ENCODE measurements at places on chromosomes 4 and X. TPM values are rescaled to one million over a fixed set of nuclear protein-coding genes. Genes with fewer than 3 reads are reported as not detected.
A peak's percentile ranks its signal among the peaks of the same experiment; 100 is the strongest.

GRCh38 chr4:151808120-151808529, 47.3 kb upstream of the GATB start:
- DNase-seq = peak; percentile 35

- DNase-seq = no peak
Observed at GRCh38 chr4:169649545-169650226, 29.3 kb downstream of the CLCN3 start.

GRCh38 chrX:106331606-106332005, 163.5 kb downstream of the PWWP3B start:
- DNase-seq = no peak

DNA sequence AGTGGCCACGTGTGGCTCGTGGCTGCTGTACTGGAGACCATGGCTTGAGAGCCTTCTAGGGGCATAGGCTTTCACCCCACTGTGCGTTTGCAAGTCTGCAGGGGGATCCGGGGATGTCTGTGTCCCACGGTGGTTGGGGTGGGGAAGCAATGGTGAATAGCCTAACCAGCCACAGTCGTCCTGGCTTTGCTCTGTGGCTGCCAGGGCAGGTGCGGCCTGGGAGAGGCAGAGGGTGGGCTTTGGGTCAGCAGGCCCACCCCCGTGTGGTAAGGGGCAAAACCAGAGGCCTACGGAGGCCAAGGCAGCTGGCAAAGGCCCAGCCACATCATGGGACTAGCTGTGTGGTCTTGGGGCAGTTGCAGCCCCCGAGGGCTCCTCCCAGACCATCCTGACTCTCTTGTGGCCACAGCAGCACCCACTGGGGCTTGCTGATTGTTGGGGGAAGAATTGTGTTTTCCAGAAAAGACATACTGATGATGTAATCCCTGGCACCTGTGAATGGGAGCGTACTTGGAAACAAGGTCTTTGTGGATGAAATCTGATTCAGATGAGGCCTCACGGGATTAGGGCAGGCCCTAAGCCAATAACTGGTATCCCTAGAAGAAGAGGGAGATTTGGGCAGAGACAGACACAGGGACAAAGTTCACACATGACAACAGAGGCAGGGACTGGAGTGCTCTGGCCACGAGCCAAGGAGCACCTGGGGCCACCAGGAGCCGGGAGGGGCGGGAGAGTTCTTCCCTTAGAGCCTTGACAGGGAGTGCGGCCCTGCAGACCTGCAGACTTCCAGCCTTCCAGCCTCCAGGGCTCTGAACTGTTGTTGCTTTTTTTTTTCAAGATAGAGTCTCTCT, 2.9 kb downstream of the CPZ start:
- no peak for DNase-seq

GRCh38 chr4:20570981-20571715, 129.1 kb upstream of the PACRGL start:
- DNase-seq = no peak

DNA sequence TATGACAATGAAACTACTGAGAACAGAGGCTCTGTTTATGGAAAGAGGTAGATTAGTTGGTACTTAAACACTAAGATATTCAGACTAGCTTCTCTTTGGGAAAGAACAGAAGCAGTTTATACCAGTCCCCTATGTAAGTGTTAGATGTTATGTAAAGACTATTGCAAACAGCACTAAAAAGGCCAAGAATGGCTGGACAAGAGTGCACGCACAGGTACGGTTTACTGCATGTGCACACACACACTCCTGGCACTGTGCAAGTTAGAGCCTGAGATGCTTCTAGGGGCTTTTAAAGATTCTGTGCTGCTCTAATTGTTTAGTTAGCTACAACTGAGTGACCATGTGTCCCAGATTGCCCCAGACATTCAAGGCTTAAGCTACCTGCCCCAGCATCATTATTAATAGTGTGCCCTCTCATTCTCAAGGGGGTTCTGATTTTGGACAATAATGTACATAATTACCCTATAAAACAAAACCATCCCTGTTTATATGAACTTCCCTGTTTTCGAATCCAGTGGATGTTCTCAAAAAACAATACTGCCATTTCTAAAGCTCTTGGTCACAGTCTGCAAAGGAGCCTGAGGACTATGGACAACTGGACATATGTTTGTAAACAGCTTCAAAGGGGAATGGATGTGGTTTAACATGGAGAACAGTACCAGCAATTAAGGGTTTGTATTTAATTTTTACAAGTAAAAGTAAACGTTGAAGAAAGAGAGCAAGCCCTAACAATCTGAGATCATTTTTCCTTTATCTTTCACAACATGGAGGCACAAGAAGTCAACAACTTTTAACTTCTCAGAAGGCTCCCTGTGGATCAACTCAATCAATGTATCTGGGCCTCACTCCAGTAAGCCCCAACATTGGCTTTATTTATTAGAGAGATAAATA, 2.0 kb downstream of the SETD7 start:
- DNase-seq = no peak

- DNase-seq = no peak
Observed at GRCh38 chr4:29046781-29047180, 1673.4 kb upstream of the PCDH7 start.

DNA sequence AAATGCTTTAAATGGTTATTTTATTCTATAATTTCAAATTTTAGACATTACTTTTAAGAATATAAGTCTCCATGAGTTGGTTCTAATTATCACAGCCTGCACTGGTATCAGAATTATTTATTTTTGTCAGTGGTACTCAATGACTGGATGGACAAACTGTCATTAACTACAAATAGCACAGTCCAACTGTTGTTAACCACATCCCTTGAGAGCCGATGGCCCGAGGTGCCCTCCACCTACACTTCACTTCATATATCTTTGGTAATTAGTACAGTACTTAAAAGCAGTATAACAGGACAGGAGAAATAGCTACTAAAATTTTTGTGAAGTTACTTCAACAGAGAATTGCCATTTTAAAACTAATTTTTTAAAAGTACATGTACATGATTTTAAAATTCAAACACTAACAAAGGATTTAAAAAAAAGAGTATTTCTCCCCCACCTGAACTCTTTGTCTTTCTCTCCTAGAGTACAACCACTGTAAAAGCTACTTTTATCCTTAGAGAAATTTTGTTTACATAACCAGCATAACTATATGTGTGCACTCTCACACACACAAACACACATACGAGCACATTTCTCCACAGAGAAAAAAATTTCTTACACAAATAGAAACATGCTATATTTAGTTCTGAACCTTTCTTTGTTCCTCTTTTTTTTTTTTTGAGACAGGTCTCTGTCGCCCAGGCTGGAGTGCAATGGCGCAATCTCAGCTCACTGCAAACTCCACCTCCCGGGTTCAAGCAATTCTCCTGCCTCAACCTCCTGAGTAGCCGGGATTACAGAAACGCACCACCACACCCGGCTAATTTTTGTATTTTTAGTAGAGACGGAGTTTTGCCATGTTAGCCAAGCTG, 6.5 kb downstream of the TIFA start:
- DNase-seq = no peak

Gene UGT2A3
- not detected for total RNA-seq

DNA sequence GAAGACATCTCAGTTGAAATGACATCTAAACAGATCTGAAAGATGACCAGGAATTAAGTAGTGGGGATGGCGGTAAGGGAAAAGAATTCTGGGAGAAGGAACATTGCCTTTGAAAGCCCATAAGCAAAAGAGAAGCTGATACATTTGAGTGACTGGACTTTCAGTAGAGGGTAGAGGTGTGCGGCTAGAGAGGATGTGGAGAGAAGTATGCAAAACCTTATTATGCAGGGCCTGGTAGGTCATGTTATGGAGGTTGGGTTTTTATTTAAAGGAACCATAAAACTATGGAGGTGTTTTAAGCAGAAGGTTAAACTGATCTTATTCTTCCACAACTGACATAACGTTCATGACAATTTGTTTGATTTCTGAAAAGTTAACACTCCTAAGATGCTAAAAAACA, 36.3 kb downstream of the RPS6KA3 start:
- DNase-seq = no peak

- DNase-seq = no peak
Observed at GRCh38 chr4:173696551-173696950, 166.5 kb upstream of the HAND2 start.

- DNase-seq = no peak
Observed at GRCh38 chr4:57109411-57109846, 756 bp downstream of the IGFBP7 start.

DNA sequence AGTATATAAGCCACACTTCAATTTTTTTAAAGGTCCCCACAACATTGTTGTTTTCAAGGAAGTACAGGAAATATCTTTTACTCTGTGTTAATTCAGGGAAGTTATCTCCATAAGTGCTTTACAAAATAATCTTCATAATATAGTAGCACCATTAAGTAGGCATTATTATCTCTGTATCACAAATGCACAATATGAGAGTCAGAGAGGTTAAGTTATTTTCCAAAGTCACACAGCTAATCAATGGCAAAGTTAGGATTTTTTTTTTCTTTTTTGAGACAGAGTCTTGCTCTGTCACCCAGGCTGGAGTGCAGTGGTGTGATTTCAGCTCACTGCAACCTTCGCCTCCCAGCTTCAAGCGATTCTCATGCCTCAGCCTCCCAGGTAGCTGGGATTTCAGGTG, 35.1 kb upstream of the PI4K2B start:
- no peak for DNase-seq

GRCh38 chr4:8135666-8136065, 22.9 kb downstream of the ABLIM2 start:
- DNase-seq = no peak

DNA sequence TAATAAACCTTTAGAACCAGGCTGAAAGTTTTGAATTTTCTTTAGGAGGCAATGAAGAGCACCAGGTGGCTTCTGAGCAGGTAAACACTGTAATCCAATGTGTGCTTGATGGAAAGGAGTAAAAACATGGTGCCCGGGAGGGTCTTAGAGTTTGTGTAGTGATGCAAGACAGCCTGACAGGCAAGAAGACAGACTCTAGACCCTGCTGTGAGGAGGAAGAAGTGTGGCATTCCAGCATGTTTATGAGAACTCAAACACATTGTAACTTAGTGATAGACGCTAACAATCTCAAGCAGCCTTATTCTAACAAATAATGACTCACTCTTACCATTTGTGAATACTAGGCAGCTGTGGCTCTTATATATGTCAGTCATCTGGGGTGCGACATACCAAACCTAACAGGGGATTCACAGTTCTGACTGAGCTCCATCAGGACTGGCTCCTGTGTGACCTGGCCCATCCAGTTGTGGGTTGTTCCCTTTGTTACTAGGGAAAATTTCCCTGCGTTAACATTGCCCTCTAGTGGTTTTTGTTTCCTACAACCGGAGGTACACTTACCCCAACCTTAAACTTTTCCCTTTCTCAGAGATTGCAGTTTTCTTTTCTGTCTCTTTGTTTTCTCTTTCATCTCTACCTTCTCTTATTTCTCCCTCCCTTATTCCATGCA, 53.8 kb downstream of the VSIG4 start:
- peak; percentile 7 for DNase-seq

- DNase-seq = no peak
Observed at GRCh38 chr4:94634271-94634670, 123.5 kb upstream of the BMPR1B start.

DNA sequence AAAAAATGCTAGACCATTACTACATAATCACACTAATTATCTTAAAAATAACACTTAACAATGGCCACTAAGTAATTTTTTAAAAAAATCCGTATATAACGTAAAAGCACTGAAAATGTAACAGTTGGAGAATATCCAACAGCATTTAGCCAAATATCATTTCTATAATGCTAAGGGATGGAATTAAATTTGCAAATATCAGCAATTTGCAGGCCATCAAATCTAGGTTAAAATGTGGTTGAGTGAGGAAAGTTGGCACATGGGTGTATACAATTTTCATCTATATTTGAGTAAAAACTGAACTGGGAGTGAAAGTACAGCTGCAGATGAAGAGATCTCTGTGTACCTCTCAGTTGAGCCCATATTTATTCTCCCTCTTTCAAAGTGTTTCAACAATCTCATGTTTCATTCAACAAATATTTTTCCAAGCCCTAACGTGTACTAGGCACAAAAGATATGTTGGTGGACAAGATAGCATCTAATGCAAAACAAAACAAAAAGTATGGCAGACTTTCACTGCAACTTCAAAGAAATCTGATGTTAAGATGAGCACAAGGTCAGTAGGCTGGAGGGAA, 63.0 kb downstream of the MBNL3 start:
- no peak for DNase-seq

GRCh38 chrX:13091111-13091765, 46.8 kb upstream of the FAM9C start:
- no peak for DNase-seq

- no peak for DNase-seq
Observed at GRCh38 chr4:16168144-16168543, 58.1 kb downstream of the TAPT1 start.

DNA sequence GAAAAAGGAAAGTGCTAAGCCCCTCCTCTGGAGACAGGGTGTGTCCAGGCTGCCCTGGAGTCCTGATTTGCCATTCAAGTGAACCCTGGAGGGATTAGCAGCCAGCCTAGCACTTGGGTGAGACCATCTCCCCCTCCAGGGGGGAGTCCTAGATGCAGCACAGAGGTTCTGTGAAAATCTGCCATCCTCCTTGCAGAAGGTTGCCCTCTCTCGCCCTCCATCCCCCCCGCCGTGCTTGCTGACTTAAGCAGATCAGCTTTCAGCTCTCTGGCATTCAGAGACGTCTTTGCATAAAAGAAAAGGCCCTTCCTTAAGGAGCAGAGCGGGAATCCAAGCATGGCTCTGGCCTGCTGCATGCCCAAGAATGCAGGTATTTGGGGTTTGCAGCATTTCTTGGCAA, 102.1 kb upstream of the SCML1 start:
- no peak for DNase-seq

GRCh38 chr4:139736274-139736660, 70.6 kb downstream of the MGST2 start:
- no peak for DNase-seq

Gene MSANTD1
- 0.23 TPM for total RNA-seq

DNA sequence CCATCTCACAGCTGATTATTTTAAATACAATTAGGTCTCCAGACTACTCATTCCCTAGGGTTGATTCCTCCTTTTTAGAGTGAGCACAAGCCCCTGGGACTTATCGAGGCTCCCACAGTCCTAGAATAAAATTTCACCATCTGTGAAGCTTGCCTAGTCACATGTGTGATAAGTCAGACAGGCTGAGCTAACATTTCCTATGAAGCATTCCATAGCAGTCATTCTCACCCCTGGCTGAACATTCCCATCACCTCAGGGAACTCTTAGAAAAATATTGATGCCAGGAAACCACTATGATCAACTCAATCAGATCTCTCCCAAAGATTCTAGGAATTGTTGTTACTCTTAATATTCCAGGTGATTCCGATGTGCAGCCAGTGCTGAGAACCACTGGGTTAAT, 37.7 kb downstream of the ARHGEF9 start:
- DNase-seq = no peak

Gene TMEM150C
- 0.36 TPM for total RNA-seq

DNA sequence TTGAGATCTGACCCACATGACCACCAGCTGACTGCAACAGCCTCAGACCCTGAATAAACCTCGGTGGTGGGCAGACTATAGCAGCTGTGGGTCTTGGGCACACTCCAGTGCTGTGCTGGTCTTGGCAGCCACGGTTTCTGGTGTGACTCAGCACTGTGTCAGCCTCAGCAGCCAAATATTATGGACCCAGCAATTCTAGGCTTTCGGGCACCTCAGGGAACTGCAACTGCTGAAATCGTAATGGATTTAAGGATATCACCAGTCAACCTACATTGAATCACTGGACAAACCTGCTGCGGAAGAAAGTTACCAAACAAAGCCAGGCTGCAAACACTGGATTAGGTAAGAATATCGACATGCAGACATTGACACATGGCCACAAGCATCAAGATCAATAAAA, 10.5 kb upstream of the UBE2NL start:
- DNase-seq = no peak

Measured in Daoy (cell line).